ENCODE measurements at places on chromosomes 16 and 17.

- DNase-seq = no peak
- H3K4me1 ChIP-seq = no peaks in the 10 kb centered on the region
- H3K36me3 ChIP-seq = no peaks in the 10 kb centered on the region
- no peak overlapping the region for H3K4me3 ChIP-seq
- H3K27me3 ChIP-seq = no peaks in the 10 kb centered on the region
These were observed 159.1 kb upstream of the CDH11 start for GRCh38 chr16:65280845-65281512.

GRCh38 chr17:55897301-55897700, 146.4 kb downstream of the PCTP start:
- H3K27ac ChIP-seq = no peak overlapping the region
- H3K4me1 ChIP-seq = no peaks in the 10 kb centered on the region
- no peaks in the 10 kb centered on the region for H3K36me3 ChIP-seq
- H3K27me3 ChIP-seq = no peaks in the 10 kb centered on the region

- H3K4me1 ChIP-seq = no peaks in the 10 kb centered on the region
- H3K27me3 ChIP-seq = no peaks in the 10 kb centered on the region
- no peak overlapping the region for H3K4me3 ChIP-seq
- no peak overlapping the region for H3K27ac ChIP-seq
- no peak for DNase-seq
These were observed 196.3 kb downstream of the AXIN2 start for GRCh38 chr17:65365169-65365568.

DNA sequence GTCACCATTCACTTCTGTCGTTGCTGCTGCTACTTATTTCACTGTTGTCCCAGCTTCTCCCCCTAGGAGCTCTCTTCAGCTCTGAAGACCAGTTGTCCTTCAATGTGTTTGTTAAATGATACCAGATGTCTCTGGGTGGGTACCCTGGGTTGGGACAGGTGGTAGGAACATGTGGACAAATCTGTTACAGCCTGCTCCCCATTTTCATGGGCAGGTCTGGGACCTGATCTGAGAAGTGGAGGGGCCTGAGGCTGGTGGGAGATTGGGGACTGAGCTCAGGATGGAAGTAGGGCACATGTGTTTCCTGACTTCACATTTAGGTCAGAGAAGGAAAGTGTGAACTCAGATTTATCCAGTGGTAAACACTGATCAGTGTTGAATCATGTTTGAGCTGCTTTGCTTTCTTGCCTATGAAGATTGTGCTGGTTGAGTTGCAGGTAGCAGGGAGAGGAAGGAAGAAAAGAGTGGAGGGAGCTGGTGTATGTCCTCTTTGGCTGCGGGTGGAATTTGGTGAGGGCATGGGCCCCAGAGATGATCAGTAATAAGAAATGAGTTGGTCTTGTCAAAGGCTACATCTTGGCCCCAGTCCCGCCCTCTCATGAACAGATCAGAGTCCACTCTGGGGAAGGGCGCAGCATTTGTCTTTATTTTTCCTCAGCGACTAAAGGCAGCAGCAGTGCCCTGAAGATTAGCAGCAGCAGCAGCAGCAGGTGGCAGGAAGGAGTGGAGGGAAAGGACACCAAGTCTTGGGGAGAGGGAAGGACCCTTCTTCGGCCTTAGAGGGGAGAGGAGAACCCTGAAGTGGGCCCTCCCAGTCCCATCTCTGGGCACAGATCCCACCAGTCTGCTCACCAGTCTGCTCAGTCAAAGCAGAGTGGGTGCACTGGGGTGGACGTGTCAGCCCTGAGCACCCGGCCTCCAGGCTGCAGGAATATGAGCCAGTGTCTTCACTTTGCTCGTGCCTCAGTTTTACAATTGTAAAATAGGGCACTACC, 6.1 kb upstream of the EFTUD2 start:
- no peak overlapping the region for H3K27ac ChIP-seq
- no peak overlapping the region for H3K4me3 ChIP-seq
- no peaks in the 10 kb centered on the region for H3K27me3 ChIP-seq

GRCh38 chr17:7258731-7259554, 3.3 kb downstream of the CLDN7 start:
- H3K4me1 ChIP-seq = no peaks in the 10 kb centered on the region
- H3K27ac ChIP-seq = no peak overlapping the region
- no peak overlapping the region for H3K4me3 ChIP-seq
- H3K36me3 ChIP-seq = peaks cover 8% of the 10 kb centered on the region
- no peak for DNase-seq
- H3K27me3 ChIP-seq = peaks cover 3% of the 10 kb centered on the region

DNA sequence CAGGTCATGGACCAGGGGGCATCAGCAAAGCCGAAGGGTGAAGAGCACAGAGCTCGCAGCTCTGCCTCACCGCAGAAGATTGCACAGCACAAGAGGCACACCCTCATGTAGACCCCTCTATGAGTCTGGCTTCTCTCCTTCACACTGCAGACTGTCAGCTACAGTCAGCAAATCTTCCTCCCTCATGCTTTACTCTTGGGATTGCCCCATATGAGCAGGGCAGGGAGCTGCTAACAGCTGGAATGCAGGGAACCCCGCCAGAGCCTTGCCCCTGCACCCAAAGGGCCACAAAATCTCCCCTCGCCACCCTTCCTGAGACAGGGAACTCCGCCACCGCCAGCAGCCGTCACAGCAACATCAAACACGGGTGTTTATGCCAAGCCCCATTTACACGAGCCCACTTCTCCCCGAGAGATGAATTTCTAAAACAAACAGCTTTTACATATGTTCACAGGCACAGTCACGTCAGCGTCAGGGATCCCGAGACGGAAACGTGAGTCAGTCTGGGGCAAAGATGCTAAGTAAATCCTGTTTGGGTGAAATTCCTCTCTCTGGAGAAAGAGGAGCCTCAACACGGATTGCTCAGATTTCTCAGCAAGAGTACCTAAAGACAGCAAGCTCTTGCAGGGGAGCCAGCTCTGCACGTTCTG, 121.9 kb downstream of the CDYL2 start:
- H3K4me3 ChIP-seq = no peak overlapping the region
- DNase-seq = no peak
- H3K27ac ChIP-seq = no peak overlapping the region
- no peaks in the 10 kb centered on the region for H3K4me1 ChIP-seq
- no peaks in the 10 kb centered on the region for H3K36me3 ChIP-seq

All from aorta (tissue), 5 donors.